Natural killer cell treated with Interleukin-12 subunit alpha and Interleukin-12 subunit beta and Interleukin-15 and Interleukin-18, amount 100 ng/mL, for 72 hours (primary cell): ENCODE measurements at places on chromosomes 16 and 17. TPM values are rescaled to one million over a fixed set of nuclear protein-coding genes. Genes with fewer than 3 reads are reported as not detected.

Gene GPRC5B
- total RNA-seq = not detected

Gene PPP1R27
- not detected for total RNA-seq

Gene KRT33B
- total RNA-seq = not detected

Gene FSCN2
- total RNA-seq = 0.21 TPM

Gene NAT9
- total RNA-seq = 42.9 TPM

Gene CD300H
- not detected for total RNA-seq

Gene CCL16
- not detected for total RNA-seq

Gene NRN1L
- total RNA-seq = 1.2 TPM

Gene SYNGR2
- total RNA-seq = 120 TPM

Gene CAPNS2
- not detected for total RNA-seq

Gene SPN
- 132 TPM for total RNA-seq

Gene CDRT15
- not detected for total RNA-seq

Gene NBR1
- total RNA-seq = 33.1 TPM

Gene SLC5A10
- not detected for total RNA-seq

GRCh38 chr17:79443026-79443425 is 167.8 kb downstream of the RBFOX3 start:
- no peak for DNase-seq

- DNase-seq = no peak
Measured at GRCh38 chr16:23182679-23183542, at the start of gene SCNN1G. Gene SCNN1G, plus strand, starts transcription at chr16:23182745. Its CDS starts 3,527 bp downstream, at chr16:23186272.

GRCh38 chr17:78826836-78827509 is 13.6 kb downstream of the USP36 start:
- DNase-seq = no peak

- DNase-seq = no peak
Measured at GRCh38 chr17:54899201-54899600, 1.5 kb upstream of the TOM1L1 start.

GRCh38 chr17:79087428-79088143 is 13.0 kb downstream of the ENGASE start:
- peak; percentile 80 for DNase-seq

DNA sequence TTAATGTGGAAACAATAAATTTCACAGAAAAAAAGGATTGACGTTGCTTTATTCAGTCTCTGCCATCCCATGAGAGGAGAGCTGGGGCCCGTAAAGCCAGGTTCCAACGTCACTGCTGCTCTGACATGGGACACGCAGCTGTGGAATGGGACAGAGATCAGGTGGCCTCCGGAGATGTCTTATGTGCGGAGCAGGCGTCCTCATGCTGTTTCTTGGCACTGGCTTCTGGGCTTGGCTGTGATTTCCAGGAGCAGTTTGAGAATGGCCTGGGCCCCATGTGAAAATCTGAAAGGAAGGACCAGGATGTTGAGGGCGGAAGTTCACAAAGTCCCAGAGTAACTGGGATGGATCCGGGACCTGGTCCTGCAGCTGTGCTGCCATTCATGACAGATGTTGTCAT is 32.4 kb downstream of the NDEL1 start:
- no peak for DNase-seq

DNA sequence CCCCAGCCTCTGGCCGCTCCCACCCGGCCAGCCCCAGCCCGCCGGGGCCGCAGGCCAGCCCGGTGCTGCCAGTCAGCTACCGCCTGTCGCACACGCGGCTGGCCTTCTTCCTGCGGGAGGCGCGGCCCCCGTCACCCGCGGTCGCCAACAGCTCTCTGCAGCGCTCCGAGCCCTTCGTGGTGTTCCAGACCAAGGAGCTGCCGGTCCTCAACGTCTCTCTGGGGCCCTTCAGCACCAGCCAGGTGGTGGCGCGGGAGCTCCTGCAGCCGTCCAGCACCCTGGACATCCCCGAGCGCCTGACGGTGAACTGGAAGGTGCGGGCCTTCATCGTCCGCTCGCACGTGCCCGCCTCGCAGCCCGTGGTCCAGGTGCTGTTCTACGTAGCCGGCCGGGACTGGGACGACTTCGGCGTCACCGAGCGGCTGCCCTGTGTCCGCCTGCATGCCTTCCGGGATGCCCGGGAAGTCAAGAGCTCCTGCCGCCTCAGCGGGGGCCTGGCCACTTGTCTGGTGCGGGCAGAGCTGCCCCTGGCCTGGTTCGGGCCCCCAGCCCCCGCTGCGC is 46.8 kb downstream of the TMEM132E start:
- DNase-seq = no peak

DNA sequence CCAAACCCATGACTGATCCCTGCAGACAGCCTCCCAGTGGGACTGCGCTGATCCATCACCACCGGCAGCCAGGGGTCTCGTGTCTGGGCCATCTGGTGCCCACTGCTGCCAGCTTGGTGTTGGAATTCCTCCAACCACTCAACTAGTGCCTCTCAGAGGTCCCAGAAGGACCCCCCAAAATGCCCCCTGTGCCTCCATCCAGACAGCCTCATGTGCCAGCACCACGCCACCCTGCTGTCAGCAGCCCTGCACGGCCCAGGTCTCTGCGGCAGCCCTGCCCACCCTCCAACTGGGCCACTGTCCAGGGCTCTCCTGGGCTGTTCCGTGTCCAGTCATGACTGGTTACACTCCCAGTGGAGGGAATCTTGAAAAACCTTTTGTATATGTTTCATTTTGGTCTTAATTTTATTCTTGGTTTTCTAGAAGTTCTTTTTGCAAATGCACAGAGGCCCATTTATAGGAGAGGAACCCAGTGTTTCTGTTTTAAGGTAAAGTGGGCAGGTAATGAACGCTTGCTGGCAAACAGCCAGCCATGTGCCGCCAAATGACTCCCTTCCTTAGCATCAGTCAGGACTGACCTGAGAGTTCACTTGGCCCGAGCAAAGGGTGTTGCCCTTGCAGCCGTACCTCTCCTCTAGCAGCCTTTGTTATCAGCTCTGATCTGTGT is 34.6 kb downstream of the GRIN2C start:
- DNase-seq = no peak

GRCh38 chr16:81492965-81493754 is 48.6 kb downstream of the CMIP start:
- no peak for DNase-seq

GRCh38 chr17:38591759-38592241 is 14.0 kb downstream of the SRCIN1 start:
- no peak for DNase-seq

DNA sequence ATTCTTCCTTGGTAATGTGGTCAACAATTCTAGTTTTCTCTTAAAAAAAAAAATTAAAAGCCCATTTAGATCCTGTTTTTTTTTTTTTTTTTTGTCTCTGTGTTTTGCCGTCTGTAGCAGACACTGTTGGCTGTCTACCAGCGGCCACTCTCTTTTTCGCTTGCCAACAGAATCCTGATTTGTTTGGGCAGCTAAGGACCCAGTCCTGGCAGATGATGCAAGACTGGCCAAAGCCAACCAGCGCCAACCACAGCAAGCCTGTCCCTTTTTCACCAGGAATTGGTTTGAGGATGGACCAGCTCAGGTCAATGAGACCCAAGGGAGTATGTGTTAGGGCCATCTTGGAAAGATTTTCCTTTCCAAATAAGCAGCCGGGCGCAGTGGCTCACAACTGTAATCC is 28.2 kb downstream of the ST3GAL2 start:
- DNase-seq = no peak

DNA sequence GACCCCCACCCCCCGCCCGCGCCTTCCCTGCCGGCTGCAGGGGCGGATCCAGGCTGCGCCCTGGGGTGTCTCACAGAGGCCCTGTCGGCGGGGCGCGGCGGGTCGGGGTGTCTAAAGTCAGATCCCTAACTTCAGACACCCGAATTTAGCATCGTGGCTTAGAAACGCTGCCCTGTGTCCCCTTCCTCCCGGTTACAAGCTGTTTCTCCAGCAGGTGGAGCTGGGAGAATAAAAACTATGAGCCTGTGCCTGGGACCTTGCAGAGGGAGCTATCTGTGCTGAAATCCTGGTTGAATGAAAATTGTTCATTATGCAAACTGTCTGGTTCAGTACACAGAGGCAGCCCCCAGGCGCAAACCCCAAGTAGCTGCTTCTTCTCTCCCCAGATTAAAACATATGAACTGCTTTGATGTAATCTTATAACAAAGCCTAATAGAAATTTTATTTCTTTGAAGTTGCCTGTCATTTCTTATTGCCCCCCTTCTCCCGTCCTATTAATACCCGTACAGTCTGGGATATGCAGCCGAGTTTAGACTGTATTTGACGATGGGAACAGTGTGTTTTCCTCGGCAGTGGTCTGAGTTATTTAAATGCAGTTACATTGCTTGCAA is 79.0 kb downstream of the RPA1 start:
- no peak for DNase-seq

DNA sequence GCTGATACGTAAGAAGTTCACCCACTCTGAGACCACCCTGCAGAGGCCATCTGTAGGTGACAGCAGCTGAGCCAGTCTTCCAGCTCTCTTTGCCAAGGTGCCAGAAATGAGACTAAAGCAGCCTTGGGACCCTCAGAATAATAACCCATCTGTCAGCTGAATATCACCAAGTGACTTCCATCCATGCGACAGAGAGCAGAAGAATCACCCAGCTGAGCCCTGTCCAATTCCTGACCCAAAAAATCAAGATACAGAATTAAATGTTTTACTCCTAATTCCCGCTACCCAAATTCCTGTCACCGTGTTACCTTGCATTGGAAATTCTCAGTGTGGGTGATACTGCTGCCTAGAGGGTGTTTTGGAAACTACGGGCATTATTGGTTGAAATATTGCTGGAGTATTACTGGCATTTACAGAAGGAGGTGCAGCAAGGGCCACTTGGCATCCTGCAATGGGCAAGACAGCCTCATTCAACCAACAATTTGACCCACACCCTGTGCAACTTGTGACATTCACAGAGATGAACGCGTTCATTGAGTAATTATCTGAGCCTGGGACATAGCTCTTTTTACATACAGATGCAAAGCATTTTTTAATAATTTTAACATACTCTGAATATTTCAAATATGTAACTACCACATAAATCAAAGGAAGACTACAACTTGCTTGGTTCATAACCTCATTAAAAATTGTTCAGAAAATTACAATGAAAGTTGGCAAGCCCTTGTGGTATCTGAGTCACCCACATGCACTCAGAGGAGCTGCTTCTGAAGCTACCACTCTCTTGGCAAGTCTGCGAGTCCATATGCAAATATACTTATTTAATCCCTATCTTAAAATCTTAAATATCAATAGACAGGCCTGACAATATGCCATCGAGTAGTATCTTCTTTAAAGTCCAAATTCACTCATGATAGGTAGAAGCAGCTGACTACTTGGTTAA is 126.6 kb downstream of the C16orf95 start:
- DNase-seq = no peak

- no peak for DNase-seq
Measured at GRCh38 chr17:40556198-40556661, 9.0 kb downstream of the CCR7 start.

DNA sequence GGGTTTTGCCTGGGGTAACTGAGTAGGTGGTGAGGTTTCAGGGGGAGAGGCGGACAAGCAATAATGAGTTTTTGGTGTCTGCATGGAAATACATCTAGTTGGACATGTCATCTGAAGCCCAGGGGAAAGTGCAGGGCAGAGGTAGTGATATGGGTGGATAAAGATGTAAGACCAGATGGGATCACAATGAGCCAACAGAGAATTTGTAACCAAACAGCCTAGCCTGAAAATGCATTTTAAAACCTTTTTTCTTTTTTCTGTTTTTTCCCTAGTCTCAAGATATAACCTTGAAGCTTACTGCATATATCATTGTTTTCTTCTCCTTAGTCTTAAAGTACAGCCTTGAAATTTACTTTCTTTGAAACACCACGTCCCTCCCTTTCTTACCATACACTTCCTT is 3.7 kb upstream of the ZNF19 start:
- DNase-seq = no peak

- no peak for DNase-seq
Measured at GRCh38 chr16:49456763-49457162, 83.2 kb downstream of the C16orf78 start.

GRCh38 chr16:55817236-55817912 is 15.5 kb downstream of the CES1 start:
- no peak for DNase-seq

DNA sequence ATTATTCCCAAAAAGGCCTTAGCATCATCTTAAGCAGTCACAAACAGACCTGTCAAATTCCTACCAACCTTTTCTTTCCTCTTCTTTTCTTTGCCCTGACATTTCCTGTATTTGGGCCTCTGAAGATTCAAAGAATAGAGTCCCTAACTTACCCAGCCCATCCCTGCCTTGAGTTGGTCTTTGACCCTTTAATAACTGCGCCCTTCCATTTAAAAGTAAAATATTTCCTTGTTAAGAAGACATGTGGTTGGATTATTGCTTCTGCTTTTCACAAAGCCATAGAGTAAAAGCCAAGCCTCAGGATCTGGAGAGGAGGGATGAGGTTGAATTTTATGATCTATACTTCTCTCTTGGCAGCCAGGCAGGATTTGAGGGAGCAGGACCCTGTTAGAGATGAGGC is 13.2 kb upstream of the CCL23 start:
- DNase-seq = no peak

- no peak for DNase-seq
Measured at GRCh38 chr17:66416207-66416940, 114.0 kb downstream of the PRKCA start.

DNA sequence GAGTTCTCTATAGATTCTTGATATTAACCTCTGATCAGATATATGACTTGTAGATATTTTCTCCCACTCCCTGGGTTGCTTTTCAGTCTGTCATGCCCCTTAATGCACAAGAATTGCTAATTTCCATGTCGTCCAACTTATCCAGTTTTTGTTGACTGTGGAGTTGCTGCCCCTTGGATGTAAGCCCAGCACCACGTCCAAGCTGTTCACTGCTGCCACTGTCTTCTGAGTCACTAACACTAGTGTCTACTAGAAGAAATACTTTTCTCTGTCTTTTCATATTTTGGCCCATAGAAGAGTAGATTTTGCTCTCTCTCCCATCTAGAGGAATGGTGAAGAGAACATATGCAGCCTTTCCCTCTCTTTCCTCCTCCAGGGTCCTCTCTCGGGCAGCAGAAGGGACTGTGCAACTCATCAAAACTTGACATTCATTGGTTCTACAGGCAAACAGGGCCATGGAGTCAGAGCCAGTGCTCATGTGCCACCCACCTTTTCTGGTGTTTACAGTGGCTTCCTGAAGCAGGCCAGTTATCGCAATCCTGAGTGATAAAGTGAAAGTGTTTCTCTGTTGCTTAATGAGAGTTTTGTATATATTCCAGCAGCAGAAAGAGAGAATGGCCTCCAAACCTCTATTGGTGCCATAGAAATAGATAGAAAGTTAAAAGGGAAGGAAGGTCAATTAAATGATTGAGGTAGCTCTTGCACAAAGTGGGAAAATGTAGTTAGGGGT is 22.6 kb upstream of the PMP22 start:
- no peak for DNase-seq

- no peak for DNase-seq
Measured at GRCh38 chr17:77734371-77735080, 224.0 kb upstream of the TNRC6C start.

GRCh38 chr17:49229805-49230600 is 584 bp downstream of the PHOSPHO1 start:
- no peak for DNase-seq

DNA sequence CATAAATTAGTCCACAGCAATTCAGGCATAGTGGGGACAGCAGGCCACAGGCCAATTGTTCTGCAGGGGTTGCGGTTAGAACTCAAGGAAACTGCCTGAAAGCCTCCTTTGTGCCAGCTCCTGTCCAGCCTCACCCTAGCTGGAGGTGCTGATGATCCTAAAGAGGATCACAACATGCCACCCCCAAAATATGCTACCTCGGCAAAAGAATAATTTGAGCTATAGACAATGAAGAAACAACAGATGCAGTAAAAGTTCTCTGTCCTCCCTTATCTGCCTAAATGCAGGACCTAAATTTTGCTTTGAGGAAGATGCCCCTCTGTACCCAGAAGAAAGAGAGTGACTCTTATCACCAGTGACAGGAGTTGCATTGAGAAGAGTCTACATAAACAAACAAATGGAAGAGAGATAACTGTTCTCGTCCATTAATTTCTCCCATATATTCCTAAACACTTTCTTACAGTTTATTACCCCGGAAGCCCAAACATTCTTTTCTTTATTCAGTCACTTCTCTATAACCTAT is 14.7 kb downstream of the ALOX15 start:
- no peak for DNase-seq
